ENCODE measurements at places on chromosomes 12 and 14.

DNA sequence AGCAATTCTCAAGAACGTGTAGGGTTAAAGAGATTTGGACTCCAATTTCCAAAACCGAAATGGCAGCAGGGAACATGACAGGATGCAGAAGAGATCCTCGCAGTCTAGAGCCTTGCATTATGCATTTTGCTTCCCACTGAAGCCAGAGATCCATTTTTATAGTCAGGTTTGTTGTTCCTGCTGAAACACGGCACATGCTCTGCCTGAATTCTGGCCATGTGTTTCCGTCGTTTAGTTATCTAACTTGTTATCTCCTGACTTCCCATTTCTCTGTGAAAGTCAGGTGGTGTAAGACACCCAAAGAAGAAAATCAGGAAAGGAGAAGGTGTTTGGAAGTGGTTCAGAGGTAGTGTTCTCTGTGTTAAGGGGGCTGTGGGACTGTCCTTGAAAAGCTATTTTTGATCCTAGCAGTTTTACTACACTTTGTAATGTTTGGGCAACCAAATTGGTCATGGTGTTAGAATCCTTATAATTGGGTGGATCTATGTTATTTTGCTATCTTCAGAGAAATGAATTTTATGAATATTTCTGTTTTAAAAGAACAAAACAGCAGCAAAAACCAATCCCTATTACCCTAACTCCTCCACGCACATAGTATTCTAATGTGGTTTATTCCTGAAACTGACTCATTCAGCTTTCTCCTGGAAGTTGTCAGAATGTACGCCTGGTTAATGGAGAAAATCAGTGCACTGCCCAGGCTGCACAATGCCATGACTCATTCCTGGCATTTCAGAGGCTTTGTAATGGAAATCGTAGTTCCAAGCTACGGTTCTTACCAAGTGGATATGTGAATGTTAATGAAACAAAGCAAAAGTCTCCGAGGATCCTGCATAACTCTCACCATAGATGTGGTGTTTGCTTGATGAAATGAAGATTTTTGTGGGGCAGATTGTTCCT, 110.1 kb downstream of the SAMD4A start:
- DNase-seq, result no peak

DNA sequence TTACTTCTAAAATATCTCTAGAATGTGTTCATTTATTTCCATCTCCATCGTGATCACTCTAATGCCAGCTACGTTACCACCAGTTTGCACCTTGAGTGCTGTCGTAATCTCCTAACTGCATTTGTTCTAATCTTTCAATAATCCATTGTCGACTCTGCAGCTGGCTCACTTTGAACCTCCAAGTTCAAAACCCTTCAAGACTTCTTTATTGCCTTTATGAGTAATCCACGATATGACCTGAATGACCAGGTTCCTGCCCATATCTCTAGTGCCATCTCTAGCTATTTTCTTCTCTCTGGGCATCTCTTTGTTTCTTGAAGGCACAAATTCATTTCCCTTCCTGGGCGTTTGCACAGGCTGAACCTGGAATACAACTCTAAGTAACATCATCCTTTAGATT, 76.7 kb downstream of the SRGAP1 start:
- no peak for DNase-seq

DNA sequence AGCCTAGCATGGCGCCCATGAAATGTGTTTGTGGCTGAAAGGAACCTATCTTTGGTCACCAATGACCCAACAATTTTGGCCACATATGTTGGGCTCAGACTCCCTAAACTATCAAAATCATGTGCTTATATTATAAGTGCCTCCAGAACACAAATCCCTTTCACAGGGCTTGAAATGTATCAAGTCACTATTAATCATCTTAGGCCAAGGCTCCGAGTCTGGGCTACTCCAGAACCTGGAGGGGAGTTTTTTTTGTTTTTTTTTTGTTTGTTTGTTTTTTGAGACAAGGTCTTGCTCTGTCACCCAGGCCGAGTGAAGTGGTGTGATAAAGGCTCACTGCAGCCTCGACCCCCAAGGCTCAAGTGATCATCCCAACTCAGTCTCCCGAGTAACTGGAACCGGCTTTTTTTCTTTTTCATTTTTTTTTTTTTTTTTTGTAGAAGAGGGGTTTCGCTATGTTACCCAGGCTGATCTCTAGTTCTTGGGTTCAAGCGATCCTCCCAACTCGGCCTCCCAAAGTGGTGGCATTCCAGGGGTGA, 989 bp upstream of the DRAM1 start:
- DNase-seq, result no peak

- DNase-seq, result no peak
Observed at GRCh38 chr12:131542351-131542750, 168.5 kb upstream of the SFSWAP start.

- DNase-seq, result no peak
Observed at GRCh38 chr14:93103392-93104080, 12.2 kb downstream of the ITPK1 start.

DNA sequence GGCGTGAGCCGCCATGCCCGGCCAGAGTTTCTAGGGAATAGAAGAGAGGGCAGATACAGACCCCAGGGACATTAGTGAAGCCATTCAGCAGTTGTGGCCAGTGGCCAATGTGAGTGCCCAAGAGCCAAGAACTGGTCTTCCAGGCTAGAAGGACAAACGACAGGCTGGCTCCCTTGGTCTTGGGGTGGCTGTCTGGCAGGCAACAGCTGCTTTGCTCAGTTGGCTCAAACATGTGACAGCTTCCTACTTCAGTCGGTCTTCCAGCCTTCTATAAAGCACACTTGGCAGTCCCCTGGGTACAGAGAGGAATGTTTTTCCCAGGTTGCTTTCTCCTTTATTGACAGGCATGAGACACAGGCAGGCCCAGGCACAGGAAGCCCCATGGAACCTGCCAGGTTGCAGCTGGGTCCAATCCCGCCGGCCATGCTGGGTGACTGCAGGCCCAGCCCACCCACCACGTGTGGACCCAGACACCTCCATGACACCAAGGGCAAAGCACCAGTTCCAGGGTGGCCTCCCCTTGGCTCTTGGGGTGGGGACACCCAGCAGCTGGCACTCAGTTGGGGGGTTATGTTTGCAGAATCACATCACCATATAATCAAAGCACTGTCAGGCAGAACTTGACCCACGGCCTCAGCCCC, 15.4 kb downstream of the CHGA start:
- no peak for DNase-seq

- no peak for DNase-seq
Observed at GRCh38 chr14:32900547-32900946, 38.1 kb upstream of the NPAS3 start.

DNA sequence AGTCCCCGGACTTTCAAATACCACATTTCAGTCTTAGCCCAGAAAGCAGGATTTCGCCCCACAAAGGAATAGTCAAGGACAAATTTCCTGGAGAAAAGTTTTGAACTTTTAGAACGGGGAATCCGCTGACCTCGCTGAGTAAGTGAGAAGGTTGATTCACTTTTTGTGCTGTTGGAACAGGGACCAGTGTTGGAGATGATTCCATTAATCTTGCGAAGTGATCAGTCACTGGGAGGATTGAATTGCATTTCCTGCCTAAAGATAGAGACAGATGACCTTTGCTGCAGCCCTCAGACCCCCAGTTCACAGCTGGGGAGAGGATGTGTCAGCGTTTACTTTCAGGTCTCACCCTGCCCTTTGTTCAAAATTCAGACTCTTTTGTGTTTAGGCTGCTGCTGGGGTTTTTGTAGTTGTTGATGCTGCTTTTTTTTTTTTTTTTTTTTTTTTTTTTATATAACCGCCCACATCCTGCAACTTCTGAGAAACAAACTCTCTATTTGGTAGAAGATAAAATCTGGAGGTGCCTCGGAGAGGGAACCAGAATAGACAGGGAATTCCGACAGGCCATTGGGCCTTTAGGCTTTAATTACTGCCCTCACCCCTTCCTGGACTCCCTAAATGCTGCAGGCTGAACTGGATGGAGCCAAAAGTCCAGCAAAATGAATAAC, 9.8 kb upstream of the KDM2B start:
- DNase-seq, result no peak

- DNase-seq, result no peak
Observed at GRCh38 chr12:88624911-88625310, 44.6 kb upstream of the KITLG start.

DNA sequence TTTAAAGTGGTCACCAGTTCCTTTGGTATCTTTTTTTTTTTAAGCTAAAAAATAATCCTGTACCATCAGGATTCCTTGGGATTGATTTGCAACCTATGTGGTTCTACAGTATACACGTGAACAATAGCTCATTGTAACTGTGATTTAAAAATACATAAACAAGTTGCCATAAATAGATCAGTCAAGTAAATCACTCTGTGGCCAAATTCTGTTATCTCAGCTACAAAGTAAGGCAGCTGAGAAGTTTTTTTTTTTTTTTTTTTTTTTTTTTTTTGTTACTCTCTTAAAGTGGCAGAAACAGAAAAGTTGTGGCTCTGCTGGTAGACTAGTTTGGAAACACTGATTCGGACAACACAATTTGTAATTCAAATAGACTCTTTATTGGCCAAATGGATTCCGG, 104.5 kb downstream of the PRICKLE1 start:
- no peak for DNase-seq

- DNase-seq, result no peak
Observed at GRCh38 chr14:50083467-50084337, 32.7 kb downstream of the VCPKMT start.

- no peak for DNase-seq
Observed at GRCh38 chr14:104731320-104732294, 7.6 kb downstream of the ADSS1 start.

DNA sequence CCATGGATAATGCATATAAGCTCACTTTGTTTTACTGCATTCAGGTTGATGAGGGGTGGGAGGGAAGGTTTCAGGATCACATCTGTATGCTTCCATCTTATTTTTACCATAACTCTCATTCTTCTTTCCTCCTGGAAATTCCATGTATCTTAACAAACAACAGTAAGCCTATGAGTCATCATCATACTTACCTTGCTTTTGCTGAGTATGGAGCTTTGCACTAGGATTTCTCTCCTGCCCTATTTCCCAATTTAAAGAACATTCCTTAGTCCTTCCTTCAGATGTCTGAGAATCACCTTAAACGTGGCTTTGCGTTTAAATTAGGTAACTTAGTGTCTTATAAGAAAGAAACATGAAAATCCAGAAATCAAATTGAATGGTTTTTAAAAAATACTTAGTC, 1.6 kb upstream of the CLEC14A start:
- DNase-seq, result no peak

DNA sequence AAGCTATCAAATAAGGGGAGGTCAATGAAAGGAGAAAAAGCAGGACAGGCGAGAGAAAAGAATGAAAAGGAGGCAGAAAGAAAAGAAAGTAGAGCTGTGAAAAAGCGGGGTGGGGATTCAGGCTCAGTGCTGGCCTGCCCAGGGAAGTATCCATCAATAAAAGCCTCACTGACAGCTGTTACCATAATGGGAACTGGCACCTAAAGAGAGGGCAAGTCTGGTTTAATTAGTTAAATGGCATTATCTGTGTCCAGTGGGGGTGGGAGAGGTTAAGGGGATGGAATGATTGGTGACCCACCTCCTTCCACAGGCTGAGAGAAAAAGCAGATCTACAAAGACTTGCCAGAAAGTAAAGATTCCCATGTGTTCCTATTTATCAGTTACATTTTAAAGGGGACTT, 7.4 kb downstream of the SALL2 start:
- DNase-seq, result no peak

GRCh38 chr12:87728931-87729593, 300.1 kb downstream of the C12orf50 start:
- DNase-seq, result no peak

- no peak for DNase-seq
Observed at GRCh38 chr14:78399316-78399889, 229.2 kb downstream of the NRXN3 start.

GRCh38 chr12:41473441-41473840, 285.3 kb downstream of the PDZRN4 start:
- no peak for DNase-seq

DNA sequence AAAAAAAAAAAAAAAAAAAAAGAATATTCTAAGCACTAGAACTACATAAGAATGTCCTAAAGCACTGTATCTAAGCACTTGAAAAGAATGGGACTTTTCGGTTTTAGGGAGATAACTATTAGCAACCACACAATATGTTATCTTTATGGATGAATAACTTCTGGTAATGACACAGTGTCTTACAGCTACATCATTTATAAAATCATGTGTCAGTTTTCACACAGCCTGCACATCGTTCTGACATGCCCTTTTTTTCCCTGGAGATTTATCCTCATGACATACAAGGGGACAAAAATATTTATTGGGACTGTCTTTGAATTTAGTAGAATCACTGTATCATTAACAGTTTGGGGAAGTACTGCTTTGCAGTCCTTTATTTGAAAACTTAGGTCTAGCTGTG, 17.3 kb downstream of the TMEM19 start:
- DNase-seq, result no peak

DNA sequence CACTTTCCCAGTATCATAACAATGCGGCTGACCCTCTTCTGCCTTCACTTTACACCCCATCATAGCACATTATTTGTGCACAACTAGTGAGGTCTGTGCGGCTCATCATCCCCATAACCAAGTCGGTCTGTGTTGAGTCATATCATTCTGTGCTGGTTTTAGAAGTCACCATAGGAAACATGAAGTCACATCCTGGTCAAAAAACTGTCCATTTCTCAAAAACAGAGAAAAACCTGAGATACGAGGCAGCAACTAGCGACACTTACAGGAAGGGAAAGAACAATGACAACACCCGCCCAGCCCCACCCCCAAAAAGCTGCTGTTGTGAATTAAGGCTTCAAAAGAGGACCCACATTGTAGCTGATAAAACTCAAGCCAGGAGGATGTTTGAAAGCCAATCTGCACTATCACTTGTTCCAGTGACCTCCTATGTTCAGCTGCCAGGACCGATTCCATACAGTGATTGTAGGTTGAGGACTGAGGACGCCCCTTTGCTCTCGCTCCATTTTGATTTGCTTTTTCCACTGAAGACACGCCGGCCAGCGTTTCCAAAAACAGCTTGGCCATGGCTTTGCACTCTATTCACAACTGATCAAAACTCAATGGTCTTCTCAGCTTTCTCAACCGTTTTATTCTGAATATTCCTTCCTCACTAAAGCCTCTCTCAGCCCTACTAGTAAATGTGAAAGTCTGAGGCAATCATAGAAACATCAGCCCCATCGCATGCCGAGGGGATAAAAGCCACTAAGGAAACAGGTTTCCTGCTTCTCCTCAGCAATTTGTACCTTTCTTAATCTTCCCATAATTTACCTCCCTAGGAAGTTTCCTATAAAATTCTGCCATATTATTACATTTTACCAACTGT, 87.5 kb downstream of the DUSP16 start:
- no peak for DNase-seq

GRCh38 chr14:94485944-94486841, 10.2 kb upstream of the SERPINA9 start:
- DNase-seq, result no peak

GRCh38 chr12:10722502-10722904, 620 bp downstream of the YBX3 start:
- no peak for DNase-seq

- no peak for DNase-seq
Observed at GRCh38 chr12:113310489-113310888, 24.4 kb downstream of the SLC8B1 start.

DNA sequence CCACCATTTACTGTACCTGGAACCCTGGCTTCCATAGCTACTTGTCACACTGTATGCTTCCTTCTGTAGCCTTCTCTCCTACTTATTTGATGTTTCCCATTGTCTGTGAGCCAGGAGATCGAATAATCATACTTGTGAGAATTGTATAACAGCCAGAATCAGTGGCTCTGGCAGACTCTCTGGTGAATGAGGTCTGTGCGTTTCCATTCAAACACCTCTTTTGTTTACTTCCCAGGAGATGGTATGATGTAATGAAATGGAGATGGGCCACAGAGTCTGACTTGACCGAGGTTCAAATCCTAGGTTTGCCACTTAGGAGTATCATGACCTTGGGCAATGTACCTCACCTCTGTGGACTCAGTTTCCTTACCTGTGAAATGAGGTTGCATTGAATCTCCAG, 35.7 kb upstream of the CLMN start:
- DNase-seq, result no peak

- no peak for DNase-seq
Observed at GRCh38 chr12:119758722-119759121, 90.8 kb downstream of the PRKAB1 start.
